Amygdala (tissue), 56 donors: ENCODE measurements at places on chromosomes 3 and 15.

DNA sequence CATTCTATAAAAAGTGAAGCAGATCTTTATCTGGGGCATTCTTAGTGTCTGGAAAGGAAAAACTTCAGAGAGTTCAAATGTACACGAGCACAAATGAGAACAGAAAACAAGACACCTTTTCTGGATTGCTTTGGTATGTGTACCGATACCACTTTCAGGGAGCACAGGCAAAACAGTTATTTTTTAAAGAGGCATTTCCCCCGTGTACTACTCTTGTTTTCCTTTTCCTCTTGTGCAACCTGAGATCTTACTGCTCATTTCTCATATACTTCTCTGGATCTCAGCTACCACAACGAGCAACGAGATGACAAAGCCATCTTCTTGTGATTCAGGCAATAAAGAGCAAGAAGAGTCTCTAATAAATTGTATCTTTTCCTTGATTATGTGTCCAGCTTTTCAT lies 463.6 kb downstream of the SHQ1 start:
- DNase-seq, result no peak

- DNase-seq, result no peak
Observed at GRCh38 chr15:62727501-62727900, 315.0 kb upstream of the TPM1 start.

- DNase-seq, result no peak
Observed at GRCh38 chr3:150589759-150590158, 13.4 kb upstream of the SELENOT start.

DNA sequence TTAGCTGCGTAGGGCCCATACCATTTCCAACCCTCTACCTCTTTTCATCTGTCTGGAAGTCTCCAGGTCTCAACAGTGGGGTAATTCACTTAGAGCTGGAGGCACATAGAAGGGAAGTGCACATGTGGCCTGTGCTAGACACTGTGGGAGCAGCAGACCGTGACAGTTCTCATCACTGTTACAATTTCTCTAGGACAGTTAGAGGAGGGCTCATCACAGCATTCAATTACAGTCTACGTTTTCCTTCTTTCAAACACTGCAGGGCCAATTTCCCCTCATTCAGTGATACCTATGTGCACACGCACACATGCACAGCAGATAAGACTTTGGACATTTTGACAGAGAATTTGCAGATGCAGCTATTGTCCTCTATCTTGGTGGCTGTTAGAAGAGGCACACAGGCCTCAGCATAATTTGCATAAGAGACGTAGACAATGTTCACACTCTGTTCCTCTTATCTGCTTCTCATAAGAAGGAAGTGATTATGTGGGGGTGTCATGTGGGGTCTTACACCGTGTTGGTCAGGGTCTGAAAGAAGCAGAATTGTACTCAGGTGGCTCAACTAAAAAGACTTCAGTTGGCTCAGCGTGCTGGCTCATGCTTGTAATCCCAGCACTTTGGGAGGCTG lies 12.6 kb upstream of the HRG start:
- no peak for DNase-seq

DNA sequence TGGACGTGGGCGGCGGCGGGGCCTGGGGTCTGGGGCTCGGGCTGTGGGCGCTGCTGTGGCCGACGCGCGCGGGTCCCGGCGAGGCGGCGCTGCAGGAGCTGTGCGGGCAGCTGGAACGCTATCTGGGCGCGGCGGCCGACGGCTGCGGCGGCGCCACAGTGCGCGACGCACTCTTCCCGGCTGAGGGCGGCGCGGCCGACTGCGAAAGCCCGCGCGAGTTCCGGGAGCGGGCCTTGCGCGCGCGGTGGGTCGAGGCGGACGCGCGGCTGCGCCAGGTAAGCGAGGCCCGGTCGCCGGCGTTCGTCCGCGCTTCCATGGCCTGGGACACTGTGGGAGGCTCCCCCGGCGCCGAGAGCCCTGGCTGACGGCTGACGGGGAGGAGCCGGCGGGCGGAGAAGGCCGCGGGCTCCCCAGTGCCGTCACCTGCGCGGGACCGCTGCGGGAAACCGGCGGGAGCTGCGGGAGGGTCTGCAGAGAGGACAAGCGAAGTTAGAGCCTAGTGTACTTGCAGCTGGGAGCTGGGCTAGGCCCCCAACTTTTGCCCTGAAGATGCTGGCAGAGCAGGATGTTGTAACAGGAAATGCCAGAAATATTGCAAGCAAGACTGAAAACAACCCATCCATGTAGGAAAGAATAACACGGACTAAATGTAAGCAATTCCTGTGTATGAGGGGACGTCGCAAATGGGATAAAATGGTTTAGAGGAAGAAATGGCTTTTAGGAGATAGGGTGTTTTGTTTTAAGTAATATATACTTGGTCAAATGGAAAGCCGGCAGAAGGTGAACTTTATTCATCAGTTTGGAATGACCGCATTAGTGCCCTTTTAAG lies 847 bp downstream of the WHAMM start:
- peak; percentile 69 for DNase-seq

- no peak for DNase-seq
Observed at GRCh38 chr3:182258538-182259177, 534.6 kb upstream of the ATP11B start.

- DNase-seq, result no peak
Observed at GRCh38 chr15:66658044-66658443, 44.0 kb upstream of the SMAD6 start.

GRCh38 chr3:88075497-88075896 lies 16.4 kb downstream of the ZNF654 start:
- DNase-seq, result no peak

GRCh38 chr3:40068636-40069035 lies 240.9 kb upstream of the EIF1B start:
- no peak for DNase-seq

DNA sequence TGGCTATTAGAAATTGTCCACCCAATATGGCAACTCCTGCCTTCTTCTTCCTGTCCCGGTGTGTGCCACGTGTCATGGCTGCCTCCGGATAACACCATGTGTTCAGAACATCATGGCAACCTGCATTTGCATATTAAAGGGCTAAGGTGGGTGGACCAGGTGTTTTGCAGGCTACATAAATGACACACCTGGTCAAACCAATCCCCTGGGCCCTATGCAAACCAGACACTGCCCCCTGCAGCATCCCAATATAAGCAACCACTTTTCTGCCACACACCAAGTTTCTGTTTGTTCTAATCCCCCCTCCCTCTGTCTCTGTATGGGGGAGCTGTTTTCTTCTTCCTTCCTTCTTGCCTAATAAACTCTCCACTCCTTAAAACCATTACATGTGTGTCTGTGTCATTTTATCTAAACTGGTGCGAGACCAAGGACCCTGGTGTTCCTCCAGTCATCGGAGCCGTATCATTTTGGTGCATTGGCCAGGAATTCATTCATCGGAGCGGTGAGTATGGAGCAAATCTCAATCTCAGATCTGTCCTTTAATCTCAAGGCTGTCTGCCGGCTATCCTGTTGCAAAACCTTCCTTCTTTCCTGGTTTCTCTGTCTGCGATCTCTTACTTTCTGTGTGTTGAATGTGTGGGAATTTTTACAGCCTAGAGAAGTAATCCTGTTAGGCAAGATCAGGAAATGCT lies 44.5 kb downstream of the NCEH1 start:
- no peak for DNase-seq

DNA sequence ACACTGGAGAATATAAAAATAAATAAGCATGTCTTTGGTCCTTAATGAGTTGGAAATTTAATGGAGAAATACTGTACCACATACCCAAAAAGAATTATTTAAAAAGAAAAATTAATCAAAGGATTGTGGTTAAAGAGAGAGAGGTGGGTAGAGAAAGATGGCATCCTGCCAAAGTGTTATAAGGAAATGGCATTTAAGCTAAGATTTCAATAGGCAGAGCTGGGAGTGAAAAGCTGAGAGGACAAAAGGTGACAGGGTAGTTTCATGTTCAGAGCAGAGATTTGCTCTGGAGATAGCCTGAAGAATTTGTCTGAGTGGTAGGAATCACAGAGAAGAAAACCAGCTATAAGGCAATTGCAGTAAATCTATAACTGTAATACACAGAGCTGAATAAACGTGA lies 181.0 kb downstream of the SI start:
- DNase-seq, result no peak

- DNase-seq, result no peak
Observed at GRCh38 chr3:119401503-119402440, 61.6 kb downstream of the TMEM39A start.

- no peak for DNase-seq
Observed at GRCh38 chr15:75036212-75036616, 12.8 kb downstream of the PPCDC start.

DNA sequence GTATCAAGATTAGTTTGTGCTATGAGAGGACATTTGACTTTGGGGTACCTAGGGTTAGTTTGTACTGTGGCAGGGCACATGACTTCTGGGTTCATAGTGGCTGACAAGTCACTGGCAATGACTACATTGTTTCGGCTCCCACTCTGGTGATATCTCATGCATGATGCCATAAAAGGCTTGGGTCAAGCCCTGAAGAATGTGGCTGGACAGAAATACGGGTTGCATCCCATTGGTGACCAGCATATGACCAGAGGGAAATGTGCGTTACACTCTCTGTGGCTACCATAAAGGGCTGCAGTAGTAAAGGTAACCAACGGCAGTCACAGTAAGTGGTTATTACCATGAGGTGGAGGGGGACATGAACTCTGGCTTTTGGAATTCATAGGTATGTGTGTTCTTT lies 18.4 kb downstream of the THOC7 start:
- no peak for DNase-seq

DNA sequence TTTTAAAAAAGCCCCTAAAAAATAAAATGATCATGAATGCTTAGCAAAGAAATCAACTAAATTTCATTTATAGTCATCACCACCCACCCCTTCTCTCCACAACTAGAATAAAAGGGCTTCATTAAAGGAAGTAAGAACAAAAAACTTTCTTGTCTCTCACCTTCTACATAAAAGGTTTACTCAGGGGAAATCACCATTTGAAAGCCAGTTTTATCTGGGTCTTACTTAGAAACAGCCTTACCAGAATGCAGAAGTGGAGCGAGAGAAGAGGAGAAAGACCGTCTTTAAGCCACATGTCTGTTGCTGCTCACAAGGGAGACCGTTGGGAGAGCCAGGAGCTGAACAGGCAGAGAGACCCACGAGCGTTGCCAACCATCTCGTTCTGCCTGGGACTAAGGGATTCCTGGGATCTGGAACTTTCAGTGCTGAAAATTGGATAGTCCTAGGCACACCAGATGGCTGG lies 350.1 kb upstream of the PROK2 start:
- peak; percentile 12 for DNase-seq

DNA sequence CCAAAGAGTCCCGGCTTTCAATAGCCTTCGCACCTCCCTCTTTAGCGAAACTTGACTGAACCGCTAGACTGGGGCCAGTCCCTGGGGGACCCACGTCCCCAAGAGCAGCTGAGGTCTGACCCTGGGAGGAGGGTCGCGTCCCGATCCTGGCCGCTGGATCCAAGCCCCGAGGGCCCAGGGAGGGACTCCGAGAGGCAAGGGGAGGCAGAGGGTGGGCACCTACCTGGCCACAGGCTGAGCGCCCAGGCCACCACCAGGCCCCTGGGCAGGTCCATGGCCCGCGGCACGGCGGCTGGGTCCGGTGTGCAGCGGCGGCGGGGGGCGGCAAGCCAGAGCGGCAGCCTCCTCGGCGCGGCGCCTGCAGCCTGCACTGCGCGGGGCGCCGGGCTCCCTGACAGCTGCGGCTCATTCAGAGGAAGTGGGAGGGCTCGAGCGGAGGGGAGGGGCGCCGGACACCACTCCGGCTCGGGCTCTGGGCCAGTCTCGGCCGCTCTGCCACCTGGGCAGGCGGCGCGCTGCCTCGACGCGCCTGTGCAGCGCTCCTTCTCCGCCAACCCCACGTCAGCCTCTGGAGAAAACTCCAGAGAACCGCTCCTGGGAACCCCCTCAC lies at the start of gene ITGA11:
TSS of gene ITGA11 (minus strand) at position 372 of the 610 bp plus-strand sequence. CDS start at position 275, 97 bp downstream.
- DNase-seq, result no peak

DNA sequence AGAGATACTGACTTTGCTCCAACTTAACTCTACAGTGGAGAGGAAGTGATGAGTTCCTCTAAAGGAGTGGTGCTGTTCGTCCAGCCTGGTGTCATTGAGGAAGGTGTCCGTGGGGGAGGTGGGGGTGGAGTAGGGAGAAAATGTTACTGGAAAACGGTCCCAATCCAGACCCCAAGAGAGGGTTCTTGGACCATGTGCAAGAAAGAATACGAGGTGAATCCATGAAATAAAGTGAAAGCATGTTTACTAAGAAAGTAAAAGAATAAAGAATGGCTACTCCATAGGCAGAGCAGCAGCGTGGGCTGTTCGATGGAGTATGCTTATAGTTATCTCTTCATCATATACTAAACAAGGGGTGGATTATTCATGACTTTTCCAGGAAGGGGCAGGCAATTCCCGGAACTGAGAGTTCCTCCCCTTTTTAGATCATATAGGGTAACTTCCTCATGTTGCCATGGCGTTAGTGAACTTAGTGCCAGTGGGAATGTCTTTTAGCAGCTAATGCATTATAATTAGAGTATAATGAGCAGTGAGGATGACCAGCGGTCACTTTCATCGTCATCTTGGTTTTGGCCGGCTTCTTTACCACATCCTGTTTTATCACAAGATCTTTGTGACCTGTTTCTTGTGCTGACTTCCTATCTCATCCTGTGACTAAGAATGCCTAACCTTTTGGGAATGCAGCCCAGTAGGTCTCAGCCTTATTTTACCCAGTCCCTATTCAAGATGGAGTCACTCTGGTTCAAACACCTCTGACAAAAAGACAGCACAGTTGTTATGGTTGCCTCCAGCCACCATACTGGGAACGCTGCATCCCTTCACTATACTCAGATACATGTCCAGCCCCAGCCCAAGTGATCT lies 38.6 kb downstream of the CLEC3B start:
- no peak for DNase-seq

GRCh38 chr3:45564172-45564571 lies 30.4 kb upstream of the LIMD1 start:
- DNase-seq, result no peak

- no peak for DNase-seq
Observed at GRCh38 chr15:90382320-90382719, 5.7 kb upstream of the IQGAP1 start.

GRCh38 chr3:141895731-141896130 lies 19.3 kb downstream of the ATP1B3 start:
- no peak for DNase-seq

- no peak for DNase-seq
Observed at GRCh38 chr3:16508591-16508995, 4.9 kb downstream of the RFTN1 start.

DNA sequence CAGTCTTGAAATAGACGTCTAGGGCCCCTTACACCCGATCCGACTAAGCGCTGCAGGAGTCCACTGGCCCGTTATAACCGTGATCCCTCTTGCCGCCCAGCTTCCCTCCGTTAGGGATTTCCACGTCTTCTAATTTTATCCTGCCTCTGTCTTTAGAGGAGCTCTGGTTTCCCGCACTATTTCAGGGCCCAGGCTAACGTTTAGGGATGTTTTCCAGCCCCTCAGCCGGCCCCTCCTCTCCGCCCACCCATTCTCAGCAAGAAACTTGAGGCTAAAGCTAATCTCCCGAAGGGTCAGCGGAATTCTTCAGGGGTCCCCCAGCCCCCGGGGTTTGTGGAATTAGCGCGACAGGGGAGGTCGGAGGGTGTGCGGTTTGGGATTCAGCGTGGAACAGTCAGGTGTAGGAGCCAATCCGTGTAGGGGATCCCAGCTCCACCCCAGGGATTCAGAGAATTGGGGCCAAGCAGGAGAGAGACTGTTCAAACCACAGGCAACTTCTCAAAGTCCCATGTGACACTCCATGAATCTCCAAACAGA lies 1.6 kb downstream of the PTX3 start:
- DNase-seq, result no peak
